ENCODE measurements at places on chromosomes 2 and 18.

GRCh38 chr2:56167616-56168562, 15.9 kb upstream of the CCDC85A start:
- DNase-seq, result no peak

- DNase-seq, result no peak
These were observed 120.9 kb downstream of the TWIST2 start for GRCh38 chr2:238968616-238969384.

DNA sequence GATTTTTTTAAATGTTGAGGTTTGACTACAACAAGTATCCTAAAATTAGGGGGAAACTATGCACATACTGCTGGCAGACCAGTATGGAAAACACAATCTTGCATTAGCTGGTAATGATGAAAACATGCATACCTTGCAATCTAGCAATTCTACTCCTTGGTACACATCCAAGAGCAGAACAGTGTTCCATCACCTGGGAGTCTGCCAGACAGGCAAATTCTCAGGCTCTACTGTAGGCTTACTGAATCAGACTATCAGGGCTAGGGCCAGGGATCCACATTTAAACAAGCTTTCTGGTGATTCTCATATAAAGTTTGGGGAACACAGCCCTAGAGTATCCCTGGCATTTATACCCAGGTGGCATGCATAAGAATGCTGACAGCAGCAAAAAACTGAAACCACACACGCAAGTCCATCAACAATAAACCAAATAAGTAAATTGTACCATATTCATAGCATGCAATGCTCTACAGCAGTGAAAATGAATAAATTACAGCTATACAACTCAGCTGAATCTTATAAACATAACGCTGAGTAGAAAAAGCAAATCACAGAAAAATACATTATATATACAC, 13.6 kb downstream of the CDH2 start:
- no peak for DNase-seq

GRCh38 chr2:104384961-104385360, 469.0 kb upstream of the POU3F3 start:
- no peak for DNase-seq

- DNase-seq, result no peak
These were observed 64.0 kb downstream of the NDUFA10 start for GRCh38 chr2:239960929-239961661.

DNA sequence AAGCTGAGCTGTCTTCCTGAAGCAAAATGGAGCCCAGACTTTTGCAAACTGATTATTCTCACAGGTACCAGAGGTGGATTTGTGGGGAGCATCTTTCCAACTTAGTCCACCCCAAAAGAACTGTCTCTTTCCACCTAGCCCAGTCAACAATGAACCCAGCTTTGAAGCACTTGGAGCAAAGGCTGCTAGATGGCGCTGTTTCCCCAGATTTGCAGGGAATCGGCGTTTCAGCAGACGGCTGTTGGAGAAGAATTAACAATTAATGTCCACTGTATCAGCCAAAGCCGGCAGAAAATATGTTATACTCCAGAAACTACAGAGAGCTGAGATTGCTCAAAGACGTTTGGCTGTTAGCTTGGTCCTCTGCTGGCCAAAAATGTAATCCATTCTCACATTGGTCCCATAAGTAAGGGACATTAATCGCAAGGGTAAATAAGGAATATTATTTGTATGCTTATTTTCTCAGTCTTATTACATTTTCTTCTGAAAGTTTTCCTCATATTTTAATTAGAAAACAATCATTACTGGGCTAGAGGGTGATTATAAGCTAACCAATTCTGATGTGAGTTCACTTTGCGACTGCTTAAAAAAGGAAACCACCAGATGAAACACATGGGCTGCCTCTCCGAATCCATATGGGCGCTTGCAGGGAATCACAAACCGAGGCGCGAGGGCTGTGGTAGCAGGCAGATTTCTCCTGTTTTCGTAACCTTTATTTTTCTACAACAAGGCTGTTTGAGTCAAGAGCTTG, 423.8 kb upstream of the MEX3C start:
- DNase-seq, result no peak

DNA sequence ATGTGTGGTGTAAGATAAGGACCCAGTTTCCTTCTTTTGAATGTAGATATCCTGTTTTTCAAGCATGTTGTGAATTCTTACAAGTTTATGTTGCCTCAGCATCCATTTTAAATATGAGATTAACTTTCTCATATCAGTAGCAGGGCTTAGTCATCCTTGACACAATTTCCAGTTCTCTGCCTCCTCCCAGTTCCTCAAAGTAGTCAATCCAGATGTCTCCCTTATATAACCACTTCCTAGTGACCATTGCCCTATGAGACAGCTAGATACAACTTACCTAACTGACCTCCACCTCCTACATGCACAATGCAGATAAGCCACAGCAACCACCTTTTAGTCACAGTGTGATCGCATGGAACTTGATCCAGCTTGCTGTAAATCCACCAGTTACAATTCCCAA, 269.2 kb upstream of the ZNF521 start:
- no peak for DNase-seq

- DNase-seq, result no peak
These were observed 111.8 kb downstream of the EPB41L3 start for GRCh38 chr18:5431836-5432575.

DNA sequence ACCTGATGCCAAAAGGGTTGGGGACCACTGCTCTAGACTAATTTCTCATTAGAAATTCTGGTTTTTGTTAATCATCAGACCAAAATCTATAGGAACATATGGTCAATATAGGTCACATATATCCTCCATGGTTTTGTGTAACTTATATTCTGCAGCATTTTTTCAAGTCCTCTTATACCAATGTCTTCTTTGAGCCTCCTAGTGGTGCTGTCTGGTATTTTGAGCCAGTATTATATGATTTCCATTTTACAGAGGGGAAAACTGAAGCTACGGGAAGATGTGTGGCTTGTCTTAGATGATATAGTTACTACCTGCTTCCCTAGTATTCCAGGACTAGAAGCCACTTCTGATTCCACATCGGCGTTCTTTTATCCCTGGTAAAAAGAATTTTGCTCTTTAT, 13.8 kb downstream of the MAPK4 start:
- no peak for DNase-seq

GRCh38 chr18:33146014-33146413, 294.5 kb downstream of the CCDC178 start:
- DNase-seq, result no peak

GRCh38 chr2:112714331-112714730, 6.5 kb upstream of the NT5DC4 start:
- no peak for DNase-seq

DNA sequence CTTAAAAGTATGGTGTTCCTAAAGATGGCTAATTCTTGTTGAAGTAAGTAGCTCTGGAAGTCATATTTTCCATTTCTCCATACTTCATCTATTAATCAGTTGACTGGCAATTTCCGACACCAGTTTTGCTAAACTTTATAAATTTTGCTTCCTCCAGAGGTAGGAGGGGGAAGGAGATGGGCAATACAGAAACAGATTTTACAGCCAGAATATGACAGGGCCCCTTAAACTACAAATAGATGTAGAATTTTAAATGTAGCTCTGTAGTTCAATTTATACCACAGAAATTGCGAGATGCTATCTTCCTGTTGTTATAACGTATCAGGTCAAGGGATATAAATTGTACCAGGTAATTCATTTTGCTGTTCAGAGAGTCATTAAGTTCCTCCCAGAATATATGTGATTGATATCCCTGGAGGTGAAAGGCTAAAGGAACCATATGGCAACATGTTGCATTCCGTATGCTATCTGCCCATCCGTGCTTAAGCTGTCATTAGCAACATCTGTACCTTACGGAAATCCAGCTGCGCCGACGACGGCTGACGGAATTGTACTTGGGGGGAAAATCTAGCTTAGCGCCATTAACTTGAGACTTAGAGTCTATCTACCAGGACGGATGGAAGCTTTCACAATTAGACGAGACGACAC, 8.4 kb upstream of the NR4A2 start:
- DNase-seq, result no peak

- no peak for DNase-seq
These were observed 151.9 kb downstream of the WDR7 start for GRCh38 chr18:56803051-56803450.

GRCh38 chr2:128606837-128607236, 288.2 kb upstream of the HS6ST1 start:
- DNase-seq, result no peak

DNA sequence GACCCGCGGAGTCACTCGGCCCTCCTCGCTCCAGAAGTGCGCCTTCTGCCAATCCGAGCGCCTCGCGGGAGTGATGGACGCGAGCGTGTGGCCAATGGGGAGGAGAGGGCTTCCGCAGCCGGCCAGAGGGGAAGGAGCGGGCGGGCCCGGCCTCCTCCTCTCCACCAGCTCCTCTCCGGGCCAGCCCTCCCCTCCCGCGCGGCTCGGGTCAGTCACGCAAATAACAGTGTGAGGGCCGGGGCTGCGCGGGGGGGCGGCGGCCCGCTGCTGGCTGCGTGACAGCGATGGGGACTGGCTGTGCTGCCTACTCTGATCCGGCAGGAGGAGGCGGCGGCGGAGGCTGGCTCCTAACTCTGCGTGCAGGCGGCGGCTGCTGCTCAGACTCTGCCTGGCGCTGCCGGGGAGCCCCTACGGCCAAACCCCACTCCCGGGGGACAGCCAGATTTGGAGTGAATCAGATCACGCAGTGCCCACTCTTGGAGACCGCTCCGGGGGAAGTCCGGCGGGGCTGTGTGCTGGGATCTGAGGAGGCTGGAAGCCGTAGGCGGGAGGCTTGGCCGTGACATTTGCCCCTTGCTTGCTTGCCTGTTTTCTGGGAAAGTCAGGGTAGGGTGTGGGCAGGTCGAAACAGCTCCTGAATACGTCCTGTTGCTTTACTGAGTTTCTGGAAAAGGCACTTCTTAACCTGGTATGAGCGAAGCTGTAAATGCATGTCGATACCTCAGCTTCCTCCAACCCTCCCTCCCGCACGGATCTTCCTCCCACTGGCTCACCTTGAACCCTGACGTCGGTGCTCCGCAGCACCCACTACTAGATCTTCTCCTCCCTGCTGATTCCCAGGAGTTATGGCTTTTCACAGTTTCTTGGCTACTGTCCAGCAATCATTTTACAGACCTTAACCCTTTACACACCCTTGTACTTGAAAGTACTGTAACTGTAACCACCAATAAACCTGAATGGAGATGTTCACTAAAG, 97.9 kb upstream of the SERTAD2 start:
- DNase-seq, result no peak

GRCh38 chr18:47802802-47803201, 127.7 kb downstream of the SMAD2 start:
- DNase-seq, result no peak

DNA sequence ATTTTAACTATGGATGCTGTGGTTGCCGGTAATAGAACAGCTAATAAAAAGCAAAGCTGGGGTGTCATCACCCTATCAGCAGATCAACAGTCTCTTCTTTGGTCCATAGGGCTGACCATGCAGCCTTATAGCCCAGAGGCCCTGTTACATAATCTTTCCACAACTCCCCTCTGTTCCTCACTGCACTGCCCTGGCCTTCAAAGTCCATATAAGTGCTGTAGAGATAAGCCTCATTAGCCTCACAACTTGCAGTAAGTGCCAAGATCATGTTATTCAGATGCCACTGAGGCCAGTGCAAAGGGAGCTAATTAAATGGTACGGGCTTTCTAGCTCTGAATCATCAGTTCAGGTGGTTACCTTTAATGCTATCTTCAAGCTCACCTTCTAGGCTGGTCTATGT, 89.7 kb upstream of the CXCR4 start:
- no peak for DNase-seq

DNA sequence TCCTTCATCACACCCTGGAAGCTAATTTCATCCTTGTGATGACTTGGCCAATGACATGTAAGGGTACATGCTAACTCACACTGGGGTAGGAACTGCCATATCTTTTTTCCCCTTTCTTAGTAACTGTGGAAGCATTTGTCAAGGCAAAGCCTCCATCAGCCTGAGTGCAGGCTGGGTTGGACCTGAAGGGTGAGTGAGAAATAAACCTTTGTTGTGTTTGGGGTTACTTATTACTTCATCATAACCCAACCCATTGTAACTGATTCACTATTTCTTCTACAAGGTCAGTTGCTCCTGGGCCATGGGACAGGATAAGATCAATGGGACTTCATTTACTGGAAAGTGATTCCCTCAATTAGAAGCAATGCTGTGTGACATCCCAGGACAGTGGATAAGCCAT, 108.4 kb downstream of the COL6A3 start:
- no peak for DNase-seq

DNA sequence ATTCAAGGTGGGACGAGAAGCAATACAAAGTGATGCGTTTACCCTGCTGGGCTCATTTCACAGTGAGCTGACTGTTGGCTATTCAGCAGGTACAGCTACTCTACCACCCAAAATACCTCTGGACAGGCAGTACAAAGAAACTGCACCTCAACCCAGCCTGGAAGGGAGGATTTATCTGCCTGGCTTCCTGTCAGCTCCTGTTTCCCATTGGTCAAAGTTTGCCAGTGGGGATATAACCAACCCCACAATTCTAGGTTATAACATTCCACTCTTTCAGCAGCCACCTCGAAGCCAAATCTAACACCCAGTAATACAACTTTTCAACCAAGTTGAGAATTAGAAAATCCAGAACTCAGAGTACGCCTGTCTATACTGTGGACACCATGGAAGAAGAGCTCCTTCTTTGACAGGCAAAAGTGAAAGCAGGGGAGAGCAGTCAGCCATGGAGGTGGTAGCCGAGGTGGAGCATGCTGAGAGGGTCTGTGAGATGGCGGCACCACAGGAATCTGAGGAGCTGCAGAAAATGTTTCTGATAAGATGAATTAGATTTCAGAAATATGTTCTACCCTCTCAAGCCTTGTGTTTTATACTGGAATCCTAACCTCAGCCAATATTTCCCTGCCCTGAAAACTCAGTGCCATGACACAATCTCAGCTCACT, 10.8 kb downstream of the DUSP19 start:
- no peak for DNase-seq

GRCh38 chr2:77521548-77521891, 656 bp downstream of the LRRTM4 start:
- DNase-seq, result no peak

DNA sequence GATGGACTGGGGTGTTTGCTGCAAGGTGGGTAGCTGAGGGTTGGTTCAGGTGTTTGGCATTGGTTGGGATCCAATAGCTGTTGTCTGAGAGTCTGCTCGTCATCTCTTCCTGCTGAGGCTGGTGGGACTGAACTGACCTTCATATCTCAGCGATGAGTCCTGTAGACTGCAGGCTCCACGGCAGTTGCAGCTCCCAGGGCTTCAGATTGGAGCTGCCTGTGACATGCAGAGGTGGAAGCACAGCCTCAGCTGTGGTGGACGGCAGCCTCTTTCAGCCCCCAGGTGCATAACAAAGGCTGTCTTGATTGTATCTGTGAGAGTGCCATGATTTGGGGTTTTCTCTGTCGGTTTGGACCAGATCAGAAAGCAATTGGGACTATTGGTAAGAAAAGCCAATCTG, 3.9 kb upstream of the IL1R2 start:
- DNase-seq, result no peak

DNA sequence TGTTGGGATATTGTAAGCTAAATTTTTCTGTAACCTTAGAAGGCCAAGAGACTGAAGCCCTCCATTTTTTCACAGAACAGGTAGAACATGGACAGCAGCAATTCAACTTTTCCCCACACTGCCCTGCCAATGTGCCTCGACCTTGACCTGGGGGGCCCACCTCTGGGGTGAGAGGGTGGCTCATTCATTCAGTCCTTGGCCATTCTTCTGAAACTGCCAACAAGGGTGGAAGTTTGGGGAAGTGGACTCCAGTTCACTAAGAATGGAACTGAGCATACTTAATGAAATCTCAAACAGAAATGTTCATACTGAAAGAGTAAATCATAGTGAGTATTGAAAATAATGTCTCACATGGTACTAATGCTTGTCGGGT, 1.1 kb downstream of the EEF1B2 start:
- DNase-seq, result no peak

GRCh38 chr2:120873958-120874887, 138.6 kb downstream of the GLI2 start:
- DNase-seq, result no peak

Measured in T follicular helper cell (primary cell).